A549 (cell line): ENCODE measurements at places on chromosomes 2 and 18.

- DNase-seq: no peak
Measured at GRCh38 chr2:228432116-228432515, 250.6 kb upstream of the SPHKAP start.

DNA sequence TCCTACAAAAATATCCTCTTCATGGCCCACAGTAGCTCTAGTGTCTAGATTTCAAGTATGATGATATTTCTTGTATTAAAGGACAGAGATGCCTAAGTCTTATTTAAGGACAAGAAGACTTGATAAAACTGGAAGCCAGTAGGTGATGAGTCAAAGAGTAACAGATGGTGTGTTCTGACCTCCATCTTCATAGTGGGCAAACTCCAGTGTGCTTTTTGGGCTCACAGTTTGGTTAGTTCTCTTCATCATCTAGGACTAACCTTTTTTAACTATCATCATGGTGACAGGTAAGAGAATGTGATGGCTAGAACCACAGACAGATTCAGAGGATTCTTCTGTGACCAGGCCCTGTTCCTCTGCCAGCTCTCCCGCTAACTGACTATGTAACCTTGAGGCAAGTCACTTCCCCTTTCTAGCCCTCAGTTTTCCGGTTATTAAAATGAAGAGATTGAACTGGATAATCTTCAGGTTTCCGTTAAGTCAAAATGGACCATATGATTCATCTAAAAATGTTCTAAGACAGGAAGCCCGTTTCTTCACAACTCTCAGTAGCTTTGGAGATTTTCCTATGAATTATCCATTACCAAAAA, 140.3 kb upstream of the RASGRP3 start:
- DNase-seq: no peak

GRCh38 chr2:239118675-239119211, 270.9 kb downstream of the TWIST2 start:
- DNase-seq: no peak

- DNase-seq: no peak
Measured at GRCh38 chr2:23745726-23746105, 181.2 kb downstream of the ATAD2B start.

- no peak for DNase-seq
Measured at GRCh38 chr2:39154944-39155343, 34.1 kb upstream of the SOS1 start.

- DNase-seq: no peak
Measured at GRCh38 chr18:48815179-48815515, 135.6 kb downstream of the SMAD7 start.

- no peak for DNase-seq
Measured at GRCh38 chr2:146952696-146953095, 892.1 kb upstream of the ACVR2A start.

DNA sequence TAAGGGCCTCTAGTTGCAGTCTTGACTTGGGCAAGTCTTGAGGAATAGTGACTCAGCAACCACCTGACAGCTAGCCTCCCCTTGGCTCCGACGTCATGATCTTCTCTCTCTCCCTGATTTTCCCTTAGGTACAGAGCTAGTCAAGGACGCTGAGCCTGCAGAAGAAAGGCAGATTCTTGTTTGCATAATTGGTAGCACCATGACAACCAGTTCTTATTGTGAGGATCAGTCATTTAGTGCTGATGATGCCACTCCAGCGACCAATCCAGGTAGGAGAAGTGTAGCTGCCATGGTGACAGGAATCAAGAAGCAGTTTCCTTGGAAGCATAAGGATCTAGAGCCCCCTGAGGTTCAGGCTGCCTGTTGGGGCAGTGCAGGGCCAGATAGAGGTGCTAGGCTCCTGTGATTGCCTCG, 2.8 kb upstream of the RESP18 start:
- DNase-seq: peak; percentile 48

DNA sequence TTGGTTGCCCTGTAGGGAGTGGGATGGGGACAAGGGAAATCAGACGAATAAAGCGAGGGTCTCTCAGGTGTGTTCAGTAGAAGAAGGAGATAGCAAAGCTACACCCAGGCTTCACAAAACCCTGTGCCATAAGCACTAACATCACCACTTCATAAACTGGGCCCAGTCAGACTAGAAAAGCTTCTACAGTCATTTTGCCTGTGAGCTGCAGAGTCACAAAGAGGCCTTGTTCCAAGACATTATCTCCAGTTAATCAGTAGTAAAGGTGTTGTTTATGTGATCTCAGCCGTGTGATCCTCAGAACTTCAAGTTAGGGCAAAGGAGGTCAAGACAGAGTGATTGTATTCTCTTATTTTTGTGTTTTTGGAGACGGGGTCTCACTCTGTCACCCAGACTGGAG, 148.0 kb downstream of the GALR1 start:
- no peak for DNase-seq

GRCh38 chr2:195706161-195706900, 49.3 kb downstream of the SLC39A10 start:
- DNase-seq: no peak

GRCh38 chr2:152486737-152487400, 151.9 kb downstream of the FMNL2 start:
- no peak for DNase-seq

DNA sequence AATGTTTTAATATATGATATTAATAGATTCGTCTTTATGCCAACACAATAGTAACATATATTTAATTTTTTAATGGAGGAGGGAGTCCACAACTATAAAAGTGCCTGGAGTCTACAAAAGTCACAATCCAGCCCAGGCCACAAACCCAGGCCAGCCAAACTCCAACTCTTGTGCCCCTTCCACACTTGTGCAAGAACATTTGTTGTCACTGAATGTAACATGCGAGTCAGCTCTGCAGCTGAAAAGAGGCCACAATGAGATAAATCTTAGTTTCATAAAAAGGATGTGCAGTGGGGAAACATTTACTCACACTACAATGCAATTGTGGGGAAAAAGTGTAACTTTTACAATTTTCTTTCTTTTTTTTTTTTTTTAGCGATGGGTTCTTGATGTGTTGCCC, 110.8 kb downstream of the MCFD2 start:
- DNase-seq: no peak

- no peak for DNase-seq
Measured at GRCh38 chr2:64869126-64869525, 120.1 kb upstream of the SLC1A4 start.

DNA sequence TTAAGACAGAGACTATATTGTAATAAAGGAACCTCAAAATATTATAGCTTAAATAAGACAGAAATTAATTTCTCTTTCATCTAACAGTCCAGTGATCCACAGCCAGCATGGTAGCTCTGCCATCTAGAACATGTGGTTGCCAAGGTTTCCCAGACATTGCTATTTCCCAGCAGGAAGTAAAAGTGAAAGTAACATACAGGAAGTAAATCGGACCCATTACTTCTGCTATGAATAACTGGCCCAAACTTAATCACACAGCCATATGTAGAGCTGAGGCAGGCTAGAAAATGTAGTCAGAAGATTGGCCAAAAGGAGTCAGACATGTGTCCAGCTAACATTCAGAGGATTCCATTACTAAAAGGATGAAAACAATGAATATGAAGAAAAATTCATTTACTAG, 71.0 kb downstream of the NOL4 start:
- DNase-seq: no peak

- no peak for DNase-seq
Measured at GRCh38 chr18:79692886-79693285, 13.3 kb downstream of the CTDP1 start.

- DNase-seq: no peak
Measured at GRCh38 chr18:32208023-32208422, 18.2 kb downstream of the MEP1B start.

- no peak for DNase-seq
Measured at GRCh38 chr18:37400802-37401201, 164.8 kb downstream of the CELF4 start.

GRCh38 chr2:218961651-218962570, 2.4 kb downstream of the CDK5R2 start:
- DNase-seq: no peak

GRCh38 chr18:57833441-57834101, 30.5 kb upstream of the ATP8B1 start:
- no peak for DNase-seq

DNA sequence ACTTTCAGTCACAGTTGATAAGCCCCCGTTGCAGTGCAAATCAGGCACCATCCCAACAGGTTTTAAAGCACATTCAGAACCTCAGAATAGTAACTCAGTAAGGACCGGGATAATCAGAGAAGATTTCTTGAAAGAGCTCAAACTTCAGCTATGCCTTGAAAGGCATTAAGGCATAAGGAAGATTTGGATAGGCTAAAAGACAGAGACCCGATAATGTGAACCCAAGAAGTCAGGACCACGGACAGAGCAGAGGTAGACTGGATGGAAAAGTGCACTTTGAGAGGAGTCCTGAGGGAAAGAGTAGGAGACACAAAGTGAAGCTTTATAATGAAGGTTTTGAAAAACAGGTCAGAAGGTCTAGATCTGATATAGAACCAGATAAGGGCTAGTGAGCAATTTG, 36.9 kb upstream of the KLF7 start:
- DNase-seq: no peak
